ENCODE measurements at places on chromosomes 1 and 21.

- no peak for DNase-seq
Measured at GRCh38 chr1:176188604-176189003, 18.5 kb downstream of the COP1 start.

DNA sequence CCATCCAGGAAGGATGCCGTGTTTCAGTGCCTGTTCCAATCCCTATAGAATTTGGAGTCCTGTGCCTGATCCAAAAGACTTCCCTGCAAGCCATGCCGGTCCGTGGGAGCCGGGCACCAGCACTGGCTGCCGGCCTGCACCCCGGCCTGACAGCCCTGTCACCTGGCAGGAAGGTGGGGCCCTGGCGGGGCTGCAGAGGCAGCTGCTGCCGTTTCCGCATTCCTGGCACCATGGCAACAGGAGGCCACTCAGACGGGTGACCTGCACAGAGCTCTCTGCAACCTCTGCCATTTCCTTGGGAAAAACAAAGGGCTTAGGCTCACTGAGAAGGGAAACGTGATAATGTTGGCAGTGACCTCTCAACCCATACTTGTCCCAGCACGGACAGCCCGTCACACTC lies 63.2 kb upstream of the TMEM51 start:
- DNase-seq, result no peak

DNA sequence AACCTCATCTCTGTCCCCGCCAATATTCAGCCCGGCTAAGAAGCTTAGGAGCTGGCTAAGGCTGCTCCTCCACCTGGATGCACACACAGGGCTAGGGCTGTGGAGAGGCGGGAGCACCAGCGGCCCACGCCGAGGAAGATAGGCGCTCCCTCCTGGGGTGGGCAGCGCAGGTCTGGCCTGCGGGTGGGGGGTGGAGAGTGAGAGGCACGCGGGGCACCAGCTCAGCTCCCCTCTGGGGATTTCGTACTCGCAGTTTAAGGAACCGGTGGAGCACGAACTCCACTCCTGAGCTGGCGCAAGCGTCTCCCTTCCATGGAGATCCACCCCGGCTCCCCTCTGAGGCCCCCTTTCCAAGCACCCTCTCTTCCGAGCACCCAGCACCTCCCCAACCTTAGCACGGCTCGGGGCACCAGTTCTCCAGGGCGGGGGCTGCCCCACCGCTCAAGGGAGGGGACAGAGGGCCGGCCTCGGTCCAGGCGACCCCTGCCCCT lies 433 bp upstream of the KAZN start:
- DNase-seq, result peak; percentile 71

- DNase-seq, result no peak
Measured at GRCh38 chr1:12088607-12089006, 25.5 kb downstream of the TNFRSF8 start.

- DNase-seq, result no peak
Measured at GRCh38 chr1:53568540-53568939, 109.3 kb downstream of the DMRTB1 start.

DNA sequence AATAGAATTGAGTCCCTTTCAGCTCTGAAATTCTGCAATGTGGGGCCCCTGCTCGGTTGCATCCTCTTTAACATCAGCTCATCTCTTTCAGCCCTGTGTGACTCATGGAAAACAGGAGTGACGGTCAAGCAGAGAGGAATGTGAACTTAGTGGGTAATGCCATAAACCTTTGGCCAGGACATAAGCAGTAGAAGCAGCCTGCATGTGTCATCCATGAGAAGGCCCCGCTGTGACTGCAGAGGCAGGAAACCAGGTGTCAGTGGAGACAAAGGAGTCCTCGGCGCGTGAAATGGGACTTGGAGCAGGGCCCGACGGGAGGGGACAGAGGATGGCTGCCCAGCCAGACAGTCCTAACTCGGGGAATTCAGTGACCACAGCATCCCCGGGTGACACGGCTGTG lies 21.1 kb upstream of the EPHB2 start:
- no peak for DNase-seq

GRCh38 chr1:163056831-163057230 lies 12.3 kb upstream of the RGS4 start:
- DNase-seq, result no peak

GRCh38 chr1:24765308-24765988 lies 20.2 kb downstream of the CLIC4 start:
- peak; percentile 42 for DNase-seq

- no peak for DNase-seq
Measured at GRCh38 chr1:219773775-219774174, 154.6 kb downstream of the SLC30A10 start.
